IPS-NIHi11 (cell line): ENCODE measurements at places on chromosomes 11 and 22.

DNA sequence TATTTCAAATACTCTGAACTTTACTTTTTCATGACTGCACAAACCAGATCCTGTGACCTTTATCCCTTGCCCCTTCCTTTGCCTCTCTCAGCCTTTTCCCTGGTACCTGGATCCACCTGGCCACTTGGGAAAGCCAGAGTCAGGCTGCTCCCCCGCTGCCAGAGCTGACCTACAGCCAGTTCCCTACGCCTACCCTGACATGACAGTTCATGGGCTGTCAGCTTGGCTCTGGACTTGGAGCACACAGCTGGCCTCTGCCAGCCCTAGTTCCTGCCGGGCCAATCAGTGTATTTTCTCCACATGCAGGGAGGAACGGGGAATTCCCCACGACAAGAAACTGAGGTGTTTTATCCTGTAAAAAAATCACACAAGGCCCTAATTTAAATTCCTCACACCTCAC is 382.6 kb downstream of the INSC start:
- no peak for DNase-seq

DNA sequence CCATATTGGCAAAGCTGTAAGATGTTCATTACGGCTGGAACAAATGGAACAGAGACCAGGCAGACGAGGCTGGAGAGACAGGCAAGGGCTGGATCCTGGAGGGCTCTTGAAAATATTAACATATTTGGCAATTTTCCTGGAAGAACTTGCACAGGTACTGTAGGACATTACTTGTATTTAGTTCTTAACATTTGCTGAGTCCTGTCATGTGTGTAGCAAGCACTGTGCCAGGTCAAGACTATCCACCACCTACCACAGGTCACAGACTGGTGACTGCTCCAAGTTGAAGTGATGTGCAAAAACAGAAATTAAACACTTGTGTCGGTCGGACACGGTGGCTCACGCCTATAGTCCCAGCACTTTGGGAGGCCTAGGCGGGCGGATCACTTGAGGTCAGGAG is 58.7 kb upstream of the TNRC6B start:
- DNase-seq, result no peak

DNA sequence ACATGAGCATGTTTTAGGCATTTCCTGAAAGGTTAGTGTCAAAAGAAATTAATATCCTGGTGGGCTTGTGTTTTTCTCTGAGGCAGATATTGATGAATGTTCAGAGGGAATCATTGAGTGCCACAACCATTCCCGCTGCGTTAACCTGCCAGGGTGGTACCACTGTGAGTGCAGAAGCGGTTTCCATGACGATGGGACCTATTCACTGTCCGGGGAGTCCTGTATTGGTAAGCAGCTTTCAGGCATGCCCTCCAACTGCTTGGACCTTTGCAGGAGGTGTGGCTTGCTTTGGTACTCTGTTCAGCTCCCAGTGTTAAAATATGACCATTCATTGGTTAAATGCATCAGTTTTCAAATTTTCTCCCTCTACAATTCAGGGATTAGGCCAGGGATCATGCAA is 658.6 kb upstream of the ANO5 start:
- no peak for DNase-seq

DNA sequence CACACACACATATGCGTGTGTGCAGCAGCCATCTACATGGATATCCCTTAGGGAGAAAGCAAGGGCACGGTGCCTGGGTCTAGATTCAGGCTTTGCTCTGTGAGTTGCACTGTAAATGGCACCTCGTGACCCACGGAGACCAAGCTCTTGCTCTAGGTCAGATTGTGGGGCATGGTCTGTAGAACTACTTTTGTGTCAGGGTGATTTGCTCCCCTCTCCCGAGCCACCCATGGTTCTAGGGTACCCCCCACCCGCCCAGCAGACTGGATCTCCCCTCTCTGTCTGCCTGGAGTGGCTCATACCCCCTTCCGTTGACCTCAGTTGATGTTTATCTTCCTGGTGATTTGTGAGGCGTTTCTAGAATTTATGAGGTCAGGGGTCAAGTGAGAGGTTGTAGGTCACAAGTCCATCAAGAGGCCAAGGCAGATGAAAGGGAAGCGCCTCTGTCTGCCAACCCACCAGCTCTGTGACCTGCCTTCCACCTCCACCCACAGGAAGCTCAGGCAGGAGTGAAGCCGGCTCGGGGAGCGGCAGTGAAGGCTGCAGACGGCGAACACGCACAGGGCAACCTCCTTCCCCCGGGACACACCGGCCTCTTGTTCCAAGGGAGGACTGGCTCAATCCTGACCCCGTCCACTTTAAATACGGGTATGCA is 76.2 kb upstream of the TTLL12 start:
- DNase-seq, result no peak

GRCh38 chr11:120384476-120384875 is 48.3 kb downstream of the ARHGEF12 start:
- no peak for DNase-seq

DNA sequence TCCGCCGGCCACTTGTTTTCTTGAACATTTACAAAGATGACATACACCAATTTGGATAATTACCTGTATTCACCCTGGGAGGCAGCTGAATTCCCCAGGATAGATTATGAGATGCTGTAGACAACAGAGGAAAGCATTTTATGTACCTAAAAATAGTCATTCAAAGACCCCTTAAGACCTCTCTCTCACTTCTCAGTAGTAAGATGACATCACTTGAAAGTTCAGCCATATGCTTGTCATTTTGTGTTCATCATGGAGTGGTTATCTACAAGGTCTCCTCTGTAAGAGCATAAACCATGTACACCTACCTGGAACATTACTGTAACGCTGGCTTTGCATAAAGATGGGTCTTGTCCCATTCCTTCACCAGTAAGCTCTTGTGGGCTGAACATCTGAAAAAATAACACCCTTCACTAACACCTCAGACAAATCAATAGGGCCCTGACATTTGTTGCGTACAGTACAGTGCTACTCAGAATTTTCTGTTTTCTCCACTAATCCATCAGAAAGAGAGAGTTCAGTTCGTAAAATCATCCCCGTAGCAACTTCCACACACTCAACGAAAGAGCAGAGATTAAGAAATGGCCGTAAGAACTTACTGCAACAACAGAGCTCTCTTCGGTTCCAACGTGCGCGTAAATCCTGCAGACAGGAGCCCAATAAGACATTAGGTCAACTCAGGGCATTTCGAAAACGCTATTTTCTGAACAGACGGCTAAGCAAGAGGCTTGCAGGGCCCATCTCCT is 15.6 kb upstream of the WDR74 start:
- DNase-seq, result no peak

GRCh38 chr22:44438056-44438455 is 60.0 kb downstream of the RTL6 start:
- peak; percentile 69 for DNase-seq

DNA sequence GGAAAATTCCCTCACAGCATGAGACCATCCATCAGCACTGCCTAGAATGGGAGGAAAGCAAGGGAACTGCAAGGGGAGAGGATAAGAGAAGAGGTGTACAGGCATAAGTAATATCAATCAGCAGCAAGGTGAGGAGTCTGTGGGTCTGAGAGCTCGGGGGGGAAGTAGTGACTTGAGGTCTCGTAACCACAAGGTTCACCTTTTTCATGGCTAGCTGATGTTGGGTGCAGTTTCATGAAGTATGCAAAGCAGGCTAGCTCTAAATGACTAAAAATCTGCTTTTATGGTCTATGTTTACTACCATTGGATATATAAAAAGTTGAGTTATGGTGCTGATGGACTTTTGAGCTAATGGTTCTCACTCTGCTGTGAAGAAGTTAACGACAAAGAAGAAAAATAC is 35.8 kb downstream of the OR4C6 start:
- no peak for DNase-seq

- DNase-seq, result no peak
Measured at GRCh38 chr11:57426439-57426928, 437 bp downstream of the SLC43A3 start.

DNA sequence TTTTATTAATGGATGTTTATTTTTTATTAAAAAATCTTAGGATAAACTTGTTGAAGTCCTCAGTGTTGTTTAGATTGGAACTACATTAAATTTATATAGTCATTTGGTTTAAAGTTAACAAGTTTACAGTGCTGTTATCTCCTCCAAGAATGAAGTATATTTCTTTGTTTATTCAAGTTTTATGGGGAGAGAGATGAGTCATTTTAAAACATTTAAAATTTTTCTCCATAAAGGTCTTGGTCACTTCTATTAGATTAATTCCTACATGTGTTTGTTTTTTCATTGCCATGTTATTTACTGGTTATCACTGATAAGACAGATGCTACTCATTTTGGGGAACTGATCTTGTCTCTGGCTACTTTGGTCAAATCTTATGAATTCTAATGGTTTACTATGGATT is 429.6 kb downstream of the METTL15 start:
- no peak for DNase-seq

DNA sequence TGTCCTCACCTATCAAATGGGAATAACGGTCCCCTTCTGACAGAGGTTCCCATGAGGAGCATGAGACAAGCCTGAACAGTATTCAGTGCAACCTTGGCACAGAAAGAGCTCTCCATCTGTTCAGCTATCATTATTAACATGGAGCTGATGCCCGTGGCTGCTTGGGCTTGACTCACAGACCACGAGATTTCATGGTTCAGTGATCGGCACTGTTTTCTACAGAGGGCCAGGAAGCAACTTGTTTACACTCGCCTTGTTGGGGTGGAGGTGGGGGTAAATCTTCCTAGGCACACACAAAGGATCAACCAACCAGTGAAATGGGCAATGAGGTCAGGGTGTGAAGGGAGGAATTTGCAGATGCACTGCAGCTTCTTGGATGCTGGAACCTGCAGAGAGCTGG is 88.2 kb downstream of the CWC15 start:
- DNase-seq, result no peak

DNA sequence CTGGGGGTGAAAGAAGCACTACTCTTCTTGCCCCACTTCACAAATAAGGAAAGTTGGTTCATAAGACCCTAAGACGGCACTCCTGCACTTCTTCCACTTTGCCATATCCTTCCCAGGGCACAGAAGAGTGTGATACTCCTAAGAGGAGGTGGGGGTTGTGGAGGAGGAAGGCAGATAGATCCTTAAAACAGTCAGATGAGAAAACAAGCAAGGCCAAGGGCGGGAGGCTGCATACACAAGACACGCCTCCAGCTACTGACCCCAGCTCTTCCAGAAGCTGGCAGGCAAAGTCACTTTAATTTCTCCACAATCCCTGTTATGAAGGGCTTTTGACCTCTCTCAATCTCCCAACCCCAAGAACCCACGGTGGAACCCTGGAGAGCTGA is 1.6 kb upstream of the CHRM4 start:
- DNase-seq, result no peak

- no peak for DNase-seq
Measured at GRCh38 chr11:65500387-65501185, 1.7 kb downstream of the MALAT1 start.

DNA sequence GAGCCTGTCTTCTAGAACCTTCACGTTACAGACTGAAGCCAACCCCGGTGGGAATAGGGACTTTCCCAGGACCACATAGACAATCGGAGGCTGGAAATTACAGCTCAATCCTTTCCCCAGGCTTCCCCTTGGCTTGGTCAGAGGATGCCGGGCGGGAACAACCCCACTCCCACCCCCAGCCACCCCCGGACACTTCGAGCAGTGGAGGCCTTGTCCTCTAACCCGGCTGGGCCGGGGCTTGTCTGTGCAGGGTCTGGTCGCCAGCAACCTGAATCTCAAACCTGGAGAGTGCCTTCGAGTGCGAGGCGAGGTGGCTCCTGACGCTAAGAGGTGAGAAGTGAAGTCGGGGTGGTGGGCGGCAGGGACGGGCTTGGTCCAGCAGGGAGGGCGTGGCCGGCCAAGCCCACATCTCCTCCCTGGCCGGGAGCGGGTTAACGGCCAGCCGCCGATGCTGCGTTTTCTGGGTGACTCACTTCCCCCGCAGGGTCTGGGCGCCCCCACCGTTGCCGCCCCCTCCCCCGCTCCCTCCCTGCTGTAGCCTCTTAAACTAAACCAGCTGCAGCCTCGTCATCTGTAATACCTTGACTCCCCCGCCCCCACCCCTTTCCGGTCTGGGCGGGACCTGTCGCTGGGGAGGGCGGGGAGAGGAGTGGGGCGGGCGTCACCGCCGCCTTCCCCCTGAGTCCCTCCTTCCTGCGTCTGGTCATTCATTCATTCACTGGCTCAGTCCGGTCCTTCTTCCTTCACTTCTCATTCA is 1.5 kb downstream of the LGALS1 start:
- DNase-seq, result peak; percentile 81

DNA sequence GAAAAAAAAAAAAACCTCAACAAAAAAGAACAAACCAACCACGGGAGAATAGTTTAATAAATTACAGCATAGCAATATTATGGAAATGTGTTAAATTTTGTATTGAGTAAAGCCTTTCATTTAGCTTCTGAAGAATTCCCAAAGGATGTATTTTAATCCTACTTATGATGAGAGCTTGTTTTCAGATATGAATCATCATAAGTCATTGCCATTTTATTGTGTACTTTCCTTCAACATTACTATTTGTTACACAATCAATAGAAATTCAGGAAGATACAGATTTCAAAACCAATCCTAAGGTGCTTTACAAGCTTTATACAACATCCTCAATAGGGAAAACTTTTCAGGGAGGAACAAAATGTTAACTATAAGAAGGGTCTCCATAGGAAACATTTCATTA is 200.6 kb upstream of the CTSC start:
- no peak for DNase-seq

GRCh38 chr11:12179019-12179418 is 68.6 kb downstream of the MICAL2 start:
- peak; percentile 47 for DNase-seq

DNA sequence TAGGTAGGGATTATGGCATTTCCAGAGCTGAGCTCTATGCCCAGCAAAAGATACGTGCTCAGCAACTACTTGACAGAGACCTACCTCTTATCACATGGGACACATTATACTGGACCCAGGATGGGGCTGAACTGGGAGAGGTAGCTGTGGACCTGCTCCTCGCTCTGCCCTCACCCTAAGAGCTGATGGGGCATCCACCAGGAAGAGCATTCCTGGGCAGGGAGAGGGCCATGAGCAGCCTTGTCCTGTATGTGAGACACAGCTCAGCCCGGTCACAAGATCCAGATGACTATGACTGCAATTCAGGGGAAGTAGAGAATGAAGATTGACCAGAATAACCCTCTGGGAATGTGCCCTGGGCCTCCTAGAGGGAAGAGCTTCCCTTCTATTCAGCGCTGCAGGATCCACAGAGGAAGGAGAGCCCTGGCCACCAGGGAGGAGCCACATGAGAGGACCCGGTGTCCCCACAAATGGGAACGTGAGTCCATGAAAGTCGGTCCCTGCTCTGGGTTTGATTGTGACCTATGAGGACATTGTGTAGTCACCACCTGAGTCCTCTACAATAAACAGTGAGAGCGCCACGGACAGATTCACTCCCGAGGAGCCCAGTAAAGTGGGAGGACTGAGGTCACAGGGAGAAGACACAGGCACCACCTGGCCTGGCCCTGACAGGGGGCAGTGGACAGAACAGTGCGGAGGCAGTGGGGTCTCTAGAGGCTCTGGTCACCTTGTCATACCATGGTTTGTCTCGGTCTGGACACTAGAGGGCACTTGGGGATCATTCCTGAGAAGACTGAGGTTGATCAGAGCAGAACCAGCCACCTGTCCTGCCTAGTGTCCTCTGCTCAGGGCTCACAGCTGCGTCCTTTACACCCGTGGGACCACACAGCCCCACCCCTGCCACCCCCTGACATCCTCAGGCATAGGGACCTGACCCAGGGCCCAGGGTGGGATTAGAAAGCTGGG is 99.5 kb downstream of the ZNF280B start:
- peak; percentile 68 for DNase-seq
